Daoy (cell line): ENCODE measurements at places on chromosomes 13 and 19.
A peak's percentile ranks its signal among the peaks of the same experiment; 100 is the strongest.

- DNase-seq: peak; percentile 83
These were observed at the start of gene MRI1 for GRCh38 chr19:13764101-13764807. MRI1 (plus strand) TSS chr19:13764522; CDS start chr19:13764589, 67 bp downstream.

DNA sequence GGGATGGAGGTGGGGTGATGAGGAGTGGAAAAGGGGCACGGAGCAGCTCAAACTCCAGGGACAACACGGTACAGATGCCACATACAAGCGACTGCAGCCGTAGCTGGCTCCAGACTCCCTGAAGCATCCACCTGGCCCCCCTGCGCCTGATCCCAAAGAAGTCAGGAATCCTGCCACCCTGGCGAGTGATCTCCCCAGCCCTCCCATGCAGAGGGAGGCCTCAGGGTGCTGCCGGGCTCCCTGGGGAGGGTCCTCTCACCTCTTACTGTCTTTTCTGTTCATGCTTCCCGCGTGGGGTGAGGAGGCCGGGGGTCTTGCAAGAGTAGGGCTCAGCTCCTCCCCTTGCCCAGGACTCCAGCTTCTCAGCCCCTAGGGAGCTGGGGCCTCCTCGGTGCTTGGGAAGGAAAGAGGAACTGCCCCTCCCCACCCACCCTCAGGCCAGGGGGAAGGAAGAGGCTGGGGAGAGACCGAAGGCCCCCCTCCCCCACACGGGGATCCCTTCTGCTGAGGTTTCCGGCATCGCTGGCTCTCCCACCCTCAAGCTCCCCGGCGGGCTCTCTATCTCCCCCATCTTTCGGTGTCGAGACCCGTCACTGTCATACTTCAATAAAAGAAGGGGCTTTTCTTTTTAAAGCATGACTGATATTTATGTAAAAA lies at the start of gene RASGRP4:
Gene RASGRP4 (minus strand): TSS at position 410 of the 657 bp plus-strand sequence. CDS start 128 bp downstream, at position 282.
- no peak for DNase-seq

DNA sequence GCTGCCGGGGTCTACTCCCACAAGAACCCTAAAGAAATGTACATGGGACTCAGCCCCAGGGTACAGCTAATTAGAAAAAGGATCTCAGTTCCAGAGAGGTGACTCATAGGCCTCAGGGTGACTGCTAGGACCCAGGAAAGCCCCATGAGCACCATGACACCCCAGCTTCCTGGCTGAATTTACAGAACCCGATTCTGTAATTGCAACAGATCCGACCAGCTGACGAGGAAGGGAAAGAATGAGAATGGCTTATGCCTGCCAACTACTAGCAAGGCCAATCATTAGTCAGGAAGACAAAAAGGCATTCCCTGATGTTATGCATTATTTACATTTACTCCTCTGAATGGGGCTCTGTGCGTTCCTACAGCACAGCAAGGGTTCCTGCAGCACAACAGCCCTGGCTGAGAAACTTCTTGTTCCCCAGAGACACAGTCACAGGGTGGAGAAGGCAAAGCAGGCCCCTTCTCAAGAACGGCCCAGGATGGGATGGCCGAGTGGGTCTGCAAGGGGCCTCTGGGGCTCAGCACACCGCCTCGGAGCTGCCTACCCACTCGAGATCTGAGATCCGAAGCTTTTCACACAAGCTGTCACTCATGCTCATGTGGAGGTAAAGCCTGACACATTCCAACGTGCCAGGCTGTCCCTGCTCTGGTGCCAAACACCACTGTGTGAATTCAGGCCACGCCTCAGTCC lies 27.2 kb downstream of the PBX4 start:
- DNase-seq: peak; percentile 92

GRCh38 chr19:1088416-1089010 lies 6.7 kb downstream of the POLR2E start:
- no peak for DNase-seq

- no peak for DNase-seq
These were observed 89.4 kb downstream of the PCCA start for GRCh38 chr13:100178309-100178708.

- DNase-seq: no peak
These were observed 86.5 kb downstream of the COL4A1 start for GRCh38 chr13:110220471-110220870.

DNA sequence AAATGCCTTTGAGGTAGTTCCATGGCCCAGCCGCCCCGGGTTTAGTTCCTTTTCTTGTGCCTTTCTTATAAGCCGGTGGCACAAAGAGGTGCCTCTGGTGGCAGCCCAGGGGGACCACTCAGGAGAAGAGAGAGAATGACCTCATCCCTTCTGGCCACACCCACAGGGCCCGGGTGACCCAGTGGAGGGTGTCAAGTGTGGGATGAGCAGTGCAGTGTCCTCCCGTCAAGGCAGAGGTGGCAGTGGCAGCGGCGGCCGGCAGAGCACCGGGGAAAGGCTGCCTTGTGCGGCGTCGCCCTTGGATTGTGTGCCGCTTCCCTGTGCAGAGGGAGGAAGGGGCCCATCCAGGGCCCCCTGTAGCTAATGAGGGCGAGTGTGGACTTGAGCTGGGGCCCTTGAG lies 47.9 kb downstream of the KDM4B start:
- DNase-seq: no peak

DNA sequence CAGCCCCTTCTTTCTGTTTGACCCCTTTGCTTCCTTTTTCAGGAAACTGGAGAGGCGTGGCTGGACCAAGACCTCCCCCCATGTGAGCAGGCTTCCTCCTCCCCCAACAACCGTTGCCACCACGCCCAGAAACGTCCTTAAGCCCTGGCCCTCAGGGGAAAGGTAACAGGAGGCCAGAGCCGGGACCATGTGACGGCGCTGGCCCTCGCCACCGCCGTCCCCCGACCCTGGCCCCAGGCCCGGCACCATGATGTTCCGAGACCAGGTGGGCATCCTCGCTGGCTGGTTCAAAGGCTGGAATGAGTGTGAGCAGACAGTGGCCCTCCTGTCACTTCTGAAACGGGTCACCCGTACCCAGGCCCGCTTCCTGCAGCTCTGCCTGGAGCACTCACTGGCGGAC lies 14.4 kb downstream of the SAMD4B start:
- DNase-seq: no peak

DNA sequence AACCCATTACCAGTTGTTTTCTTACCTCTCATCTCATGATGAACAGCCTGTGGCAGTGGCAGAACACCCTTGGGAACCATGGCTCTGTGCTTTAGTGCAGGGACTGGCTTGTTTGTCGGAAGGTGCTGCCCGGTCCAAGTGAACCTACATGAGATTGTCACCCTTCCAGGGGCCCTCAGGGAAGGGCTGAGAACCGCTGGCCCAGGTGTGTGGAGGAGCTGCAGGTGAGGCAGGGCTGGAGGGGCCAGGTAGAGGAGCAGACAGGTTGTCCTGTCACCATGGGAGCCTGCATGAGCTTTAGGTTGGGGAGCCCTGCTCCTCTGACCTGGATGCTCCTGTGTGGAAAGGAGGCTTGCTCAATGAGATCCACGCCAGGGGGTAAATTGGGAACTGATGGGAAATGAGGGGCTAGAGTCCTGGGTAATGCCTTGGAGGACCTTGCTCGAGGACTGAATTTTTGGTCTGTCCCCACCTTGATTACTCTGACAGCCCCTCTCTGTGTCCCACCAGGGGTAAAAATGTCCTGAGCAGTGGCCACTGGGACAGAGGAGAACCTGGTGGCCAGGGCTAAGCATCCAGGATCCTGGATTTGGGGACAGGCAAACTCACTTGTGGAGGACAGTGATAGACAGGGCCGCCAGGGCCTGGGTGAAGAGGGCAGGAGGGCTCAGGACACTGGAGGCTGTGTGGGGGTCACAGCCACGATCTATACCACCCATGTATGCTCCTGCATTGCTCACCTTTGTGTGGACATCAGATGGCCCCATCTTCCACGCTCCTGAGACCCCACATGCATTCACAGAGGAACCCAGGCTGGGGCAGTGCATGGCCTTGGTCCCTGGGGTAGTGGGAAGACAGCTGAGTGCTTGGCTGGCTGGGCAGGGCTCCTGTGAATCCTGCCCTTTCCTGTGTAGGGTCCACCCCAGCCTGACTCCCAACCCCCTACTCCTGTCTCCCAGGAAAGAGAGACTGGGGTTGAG lies 24.1 kb upstream of the CEACAM1 start:
- no peak for DNase-seq

GRCh38 chr13:95264225-95264624 lies 37.0 kb downstream of the ABCC4 start:
- DNase-seq: no peak

DNA sequence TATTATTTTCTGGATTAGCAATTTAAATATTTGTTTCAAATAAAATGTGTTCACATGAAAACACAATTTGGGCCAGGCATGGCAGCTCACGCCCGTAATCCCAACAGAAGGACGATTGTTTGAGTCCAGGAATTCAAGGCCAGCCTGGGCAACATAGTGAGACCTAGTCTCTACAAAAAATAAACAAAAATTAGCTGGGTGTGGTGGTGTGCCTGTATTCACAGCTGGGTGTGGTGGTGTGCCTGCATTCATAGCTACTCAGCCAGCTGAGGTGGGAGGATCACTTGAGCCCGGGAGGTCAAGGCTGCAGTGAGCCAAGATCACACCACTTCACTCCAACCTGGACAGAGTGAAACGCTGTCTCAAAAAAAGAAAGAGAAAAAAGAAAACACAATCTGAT lies 46.4 kb downstream of the KPNA3 start:
- no peak for DNase-seq

- peak; percentile 48 for DNase-seq
These were observed 1.0 kb downstream of the AMH start for GRCh38 chr19:2249880-2250765.

GRCh38 chr13:113179374-113180230 lies 21.2 kb downstream of the PROZ start:
- DNase-seq: no peak

DNA sequence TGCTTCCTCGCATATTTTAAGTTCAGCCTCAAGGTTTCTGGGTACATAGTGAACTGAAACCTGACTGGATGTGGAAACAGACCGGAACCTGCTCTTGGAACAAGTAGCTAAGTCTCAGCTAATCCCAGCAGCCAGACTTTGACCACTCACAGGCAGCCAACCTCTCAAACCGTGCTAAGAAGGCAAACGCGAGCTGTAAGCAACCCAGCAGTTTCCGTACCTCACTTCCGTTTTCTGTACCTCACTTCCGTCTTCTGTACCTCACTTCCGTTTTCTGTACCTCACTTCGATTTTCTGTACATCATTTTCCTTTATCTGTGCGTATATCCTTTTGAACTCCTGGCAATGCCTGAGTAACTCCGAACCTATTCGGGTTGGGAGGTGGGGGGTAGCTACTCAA lies 96.8 kb downstream of the SUCLA2 start:
- DNase-seq: peak; percentile 28

DNA sequence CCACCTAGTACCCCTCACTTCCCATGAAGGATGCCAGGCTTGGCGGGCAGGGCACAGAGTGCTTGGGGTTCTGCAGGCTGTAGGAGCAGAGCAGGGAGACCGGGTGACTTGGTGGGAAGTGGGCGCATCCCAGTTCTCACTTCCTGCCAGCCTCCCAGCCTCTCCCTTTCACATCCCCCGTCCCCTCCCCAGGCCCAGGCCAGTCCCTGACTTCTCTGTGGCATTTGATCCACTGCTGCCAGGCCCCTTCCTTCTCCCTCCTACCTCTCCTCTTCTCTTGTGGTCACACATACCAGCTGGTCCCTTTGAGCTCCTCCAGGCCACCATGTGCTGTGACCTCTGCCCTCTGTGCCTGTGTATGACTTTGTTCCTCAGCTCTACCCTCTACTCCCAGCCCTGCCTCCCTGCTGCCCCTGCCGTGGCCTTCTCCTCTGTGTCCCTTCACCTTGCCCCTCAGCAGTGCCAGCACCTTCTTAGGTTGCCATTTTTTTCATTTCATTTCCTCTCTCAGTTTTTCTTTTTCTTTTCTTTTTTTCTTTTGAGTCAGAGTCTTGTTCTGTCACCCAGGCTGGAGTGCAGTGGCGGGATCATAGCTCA lies 19.5 kb downstream of the MYO1F start:
- DNase-seq: no peak

GRCh38 chr19:16660763-16661479 lies at the start of gene TMEM38A:
TMEM38A (plus strand) TSS chr19:16661139; CDS start chr19:16661218, 79 bp downstream.
- peak; percentile 20 for DNase-seq

- no peak for DNase-seq
These were observed 822.9 kb upstream of the PRR20A start for GRCh38 chr13:56317841-56318240.

DNA sequence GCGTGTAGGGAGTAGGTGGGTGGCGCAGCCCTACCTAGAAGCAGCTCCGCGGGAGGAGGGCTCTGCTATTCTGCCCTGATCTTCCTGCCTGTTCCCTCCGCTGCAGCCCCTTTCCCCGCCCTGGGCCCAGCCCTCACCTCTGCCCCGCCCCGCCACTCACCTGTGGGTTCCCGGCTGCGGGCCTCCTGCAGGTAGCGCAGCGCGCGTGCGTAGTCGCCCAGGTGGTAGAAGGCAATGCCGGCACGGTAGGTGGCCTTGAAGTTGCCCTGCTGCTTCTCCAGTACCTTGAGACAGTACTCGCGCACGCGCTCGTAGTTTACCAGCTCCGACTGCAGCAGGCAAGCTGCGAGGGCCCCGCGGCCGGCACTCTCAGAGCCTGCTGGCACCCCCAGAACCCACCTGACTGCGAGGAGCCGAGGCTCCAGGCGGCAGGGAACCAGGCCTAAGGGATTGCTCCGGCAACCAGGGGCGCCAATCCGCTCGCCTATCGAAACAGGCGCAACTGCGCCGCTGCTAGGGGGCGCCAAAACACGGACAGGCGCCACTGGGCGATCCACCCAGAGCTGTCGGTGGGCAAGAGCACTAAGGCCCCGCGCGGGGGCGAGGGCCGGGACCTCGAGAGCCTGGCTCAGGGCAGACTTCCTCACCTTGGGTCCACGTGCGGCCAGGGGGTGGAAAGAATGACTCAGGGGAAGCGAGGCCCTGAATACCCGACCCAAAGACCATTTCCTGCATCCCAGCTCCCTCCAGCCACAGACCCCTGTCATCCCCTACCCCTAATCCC lies 965 bp downstream of the TTC9B start:
- DNase-seq: peak; percentile 48

- DNase-seq: no peak
These were observed 808 bp downstream of the SLITRK5 start for GRCh38 chr13:87671753-87672605.

DNA sequence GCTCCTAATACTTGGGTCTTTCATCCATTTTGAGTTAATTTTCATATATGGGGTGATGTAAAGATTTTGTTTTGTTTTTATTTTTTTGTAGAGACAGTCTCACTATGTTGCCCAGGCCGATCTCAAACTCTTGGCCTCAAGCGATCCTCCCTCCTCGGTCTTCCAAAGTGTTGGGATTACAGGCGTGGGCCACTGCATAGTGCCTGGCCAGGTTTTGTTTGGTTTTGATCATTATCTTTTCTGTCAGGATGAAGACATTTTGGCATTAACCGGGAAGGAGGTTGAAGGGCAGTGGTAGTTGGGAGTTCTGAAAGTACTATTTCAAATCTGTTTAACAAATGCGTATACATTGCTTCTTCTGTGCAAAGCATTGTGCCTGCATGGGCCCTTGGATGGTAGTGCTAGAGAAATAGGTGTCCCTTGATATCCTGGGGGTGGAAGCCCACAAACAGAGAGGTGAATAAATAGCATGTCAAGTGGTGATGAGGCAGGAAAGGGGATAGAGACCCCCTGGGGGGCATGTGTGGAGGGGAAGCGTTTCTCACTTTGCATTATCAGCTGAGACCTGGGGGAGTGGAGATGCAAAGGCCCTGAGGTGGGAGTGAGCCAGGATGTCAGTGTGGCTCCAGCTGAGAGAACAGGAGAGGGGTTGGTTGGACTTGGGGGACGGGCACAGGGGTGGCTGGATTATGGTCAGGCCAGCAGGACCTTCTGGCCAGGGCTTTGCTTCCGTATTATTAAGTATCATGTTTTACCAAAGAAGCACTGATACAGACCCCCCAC lies 41.4 kb downstream of the GATAD2A start:
- no peak for DNase-seq
